WTC11 (cell line): ENCODE measurements at places on chromosomes 1 and 21. TPM values are rescaled to one million over a fixed set of nuclear protein-coding genes. Genes with fewer than 3 reads are reported as not detected.
A peak's percentile ranks its signal among the peaks of the same experiment; 100 is the strongest.

- no peak for DNase-seq
Measured at GRCh38 chr1:223533708-223534107, 131.8 kb downstream of the CAPN8 start.

FMO5 gene
- 1.6 to 3.3 TPM (median 1.7 TPM) in 3 replicates for total RNA-seq

DNA sequence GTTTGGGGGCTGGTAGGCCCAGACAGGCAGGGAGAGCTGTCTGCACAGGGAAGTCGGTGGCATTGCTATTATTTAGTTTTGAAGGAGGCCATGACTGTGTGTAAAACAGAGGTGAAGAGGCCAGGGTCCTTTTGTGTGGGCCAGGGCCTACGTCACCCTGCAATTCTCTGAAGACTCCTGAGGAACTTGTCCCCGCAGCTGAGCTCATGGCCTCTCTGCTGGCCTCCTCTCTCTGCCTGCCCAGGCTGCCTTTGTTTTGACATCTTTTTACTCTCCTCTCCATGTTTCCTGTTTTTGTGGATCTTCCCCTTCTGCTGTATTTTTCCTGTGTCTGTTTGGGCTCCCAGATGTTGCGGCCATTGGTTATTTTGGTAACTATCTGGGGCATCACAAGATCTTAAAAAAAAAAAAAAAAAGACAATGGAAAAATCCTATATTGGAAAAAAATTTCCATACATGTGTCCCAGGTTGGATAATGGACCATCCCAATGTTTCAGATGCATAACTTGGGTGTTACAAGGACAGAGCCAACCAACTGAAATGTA is 280.7 kb downstream of the RPS6KC1 start:
- DNase-seq, result no peak

DNA sequence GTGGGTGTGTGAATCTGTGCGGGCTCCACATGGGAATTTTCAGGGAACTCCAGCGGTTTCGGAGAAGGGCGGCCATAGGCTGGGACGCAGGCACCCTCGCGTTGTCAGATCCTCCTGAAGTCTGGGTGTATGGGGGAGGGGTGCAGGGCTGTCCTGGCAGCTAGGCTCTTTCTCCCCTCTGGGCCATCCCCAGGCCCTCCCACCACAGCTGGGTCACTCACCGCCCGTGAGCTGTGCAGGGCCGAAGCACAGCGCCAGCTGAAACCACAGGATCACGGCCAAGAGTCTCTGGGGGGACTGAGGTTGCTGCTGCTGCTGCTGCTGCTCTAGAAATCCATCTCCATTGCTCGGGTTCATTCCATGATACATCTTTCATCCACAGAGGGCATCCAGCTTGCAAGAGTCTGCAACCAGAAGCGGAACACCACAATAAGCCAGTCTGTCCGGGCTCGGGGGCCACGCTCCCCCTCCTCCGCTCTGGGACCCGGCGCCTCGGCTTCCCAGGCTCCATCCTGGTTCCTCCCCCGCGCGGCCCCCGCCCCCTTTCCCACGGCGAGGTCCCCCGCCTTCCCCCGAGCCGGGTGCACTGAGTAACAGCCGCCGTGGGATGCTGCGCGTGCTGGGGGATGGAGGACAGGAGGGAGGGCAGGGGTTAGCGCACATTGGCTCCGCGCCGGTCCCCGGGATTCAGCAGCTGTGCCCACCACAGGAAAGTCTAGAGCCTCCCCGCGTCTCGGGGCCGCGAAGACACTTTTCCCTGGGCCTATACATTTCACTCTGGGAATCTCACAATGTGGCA is 720 bp downstream of the SUSD4 start:
- DNase-seq, result peak; percentile 53

KRTAP24-1 gene
- total RNA-seq, result not detected in 3 replicates

DNA sequence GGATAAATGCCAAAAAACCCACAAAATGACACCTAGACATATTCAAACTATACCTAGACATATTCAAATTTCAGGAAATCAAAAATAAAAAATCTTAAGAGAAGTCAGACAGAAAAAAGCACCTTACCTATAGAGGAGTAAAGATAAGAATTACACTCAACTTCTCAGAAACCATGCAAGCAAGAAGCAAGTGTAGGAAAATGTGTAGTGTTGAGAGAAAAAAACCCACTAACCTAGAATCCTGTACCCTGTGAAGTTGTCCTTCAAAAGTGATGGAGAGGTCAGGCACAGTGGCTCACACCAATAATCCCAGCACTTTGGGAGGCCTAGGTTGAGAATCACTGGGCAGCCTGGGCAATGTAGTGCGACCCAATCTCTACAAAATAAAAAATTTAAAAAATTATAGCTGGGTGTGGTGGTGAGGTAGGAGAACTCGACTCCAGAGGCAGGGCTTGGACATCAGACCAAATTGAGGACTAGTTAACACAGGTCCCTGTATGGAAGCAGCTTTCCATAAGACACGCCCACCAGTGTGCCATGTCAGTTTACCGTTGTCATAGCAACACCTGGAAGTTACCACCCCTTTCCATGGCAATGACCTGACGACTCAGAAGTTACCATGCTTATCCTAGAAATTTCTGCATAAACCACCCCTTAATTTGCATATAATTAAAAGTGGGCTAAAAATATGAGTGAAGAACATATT is 20.7 kb downstream of the PDIK1L start:
- DNase-seq, result peak; percentile 60

PRMT2 gene
- 53.7 to 57.9 TPM (median 56.6 TPM) in 3 replicates for total RNA-seq

DNA sequence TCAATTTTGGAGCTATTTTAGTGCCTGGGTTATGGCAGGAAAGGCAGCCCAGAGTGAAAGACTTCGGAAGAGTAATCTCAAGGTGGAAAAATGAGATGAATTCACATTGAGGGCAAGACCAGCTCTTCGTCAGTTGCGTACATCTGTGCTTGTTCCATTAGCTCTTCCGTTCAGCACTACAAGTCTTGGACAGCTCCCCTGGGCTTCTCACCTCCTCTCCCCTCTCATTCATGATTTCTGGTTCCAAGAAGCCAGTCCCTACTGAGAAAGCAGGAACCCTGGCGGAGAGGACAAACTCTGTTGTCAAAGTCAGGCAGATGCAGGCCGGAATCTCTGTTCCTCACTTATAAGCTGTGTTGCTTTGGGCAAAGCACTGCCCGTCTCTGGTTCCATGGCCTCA is 76.5 kb downstream of the ACTL8 start:
- peak; percentile 70 for DNase-seq

GRCh38 chr1:7650801-7651200 is 120.3 kb upstream of the VAMP3 start:
- no peak for DNase-seq

- DNase-seq, result peak; percentile 22
Measured at GRCh38 chr1:177567393-177567792, 396.6 kb downstream of the BRINP2 start.

- no peak for DNase-seq
Measured at GRCh38 chr1:115288591-115289198, 49.4 kb downstream of the NGF start.

ZNF683 gene
- total RNA-seq, result not detected in 3 replicates

- peak; percentile 85 for DNase-seq
Measured at GRCh38 chr1:52553362-52554266, 722 bp upstream of the TUT4 start.
